ENCODE measurements at places on chromosomes 2 and 18.

GRCh38 chr2:20456636-20457426, 10.0 kb downstream of the RHOB start:
- DNase-seq: no peak

DNA sequence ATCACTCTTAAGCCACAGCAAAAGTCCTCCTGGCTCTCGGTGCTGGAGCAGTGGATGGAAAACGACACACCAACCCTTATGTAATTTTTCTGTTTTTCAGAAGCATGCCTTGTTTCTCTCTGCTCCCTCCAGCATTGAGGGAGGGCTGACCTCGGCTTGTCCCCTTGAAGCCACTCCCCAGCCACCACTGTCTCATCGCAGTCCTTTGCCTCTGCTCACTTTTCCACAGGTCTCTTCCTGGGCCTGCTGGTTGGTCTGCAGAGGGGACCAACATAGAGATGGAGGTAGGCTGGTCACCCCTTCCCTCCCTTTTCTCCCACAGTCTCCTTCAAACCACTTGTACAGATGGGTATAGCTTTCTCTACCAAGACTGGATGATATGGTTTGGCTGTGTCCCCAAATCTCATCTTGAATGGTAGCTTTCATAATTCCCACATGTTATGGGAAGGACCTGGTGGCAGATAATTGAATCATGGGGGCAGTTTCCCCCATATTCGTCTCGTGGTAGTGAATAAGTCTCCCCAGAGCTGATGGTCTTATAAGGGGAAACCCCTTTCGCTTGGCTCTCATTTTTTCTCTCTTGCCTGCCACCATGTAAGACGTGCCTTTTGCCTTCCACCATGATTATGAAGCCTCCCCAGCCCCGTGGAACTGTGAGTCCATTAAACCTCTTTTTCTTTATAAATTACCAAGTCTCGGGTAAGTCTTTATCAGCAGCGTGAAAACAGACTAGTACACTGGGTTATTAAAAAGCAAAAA, 14.3 kb upstream of the RIOK3 start:
- no peak for DNase-seq

GRCh38 chr18:74836296-74837139, 238.8 kb downstream of the ZNF407 start:
- DNase-seq: peak; percentile 12

DNA sequence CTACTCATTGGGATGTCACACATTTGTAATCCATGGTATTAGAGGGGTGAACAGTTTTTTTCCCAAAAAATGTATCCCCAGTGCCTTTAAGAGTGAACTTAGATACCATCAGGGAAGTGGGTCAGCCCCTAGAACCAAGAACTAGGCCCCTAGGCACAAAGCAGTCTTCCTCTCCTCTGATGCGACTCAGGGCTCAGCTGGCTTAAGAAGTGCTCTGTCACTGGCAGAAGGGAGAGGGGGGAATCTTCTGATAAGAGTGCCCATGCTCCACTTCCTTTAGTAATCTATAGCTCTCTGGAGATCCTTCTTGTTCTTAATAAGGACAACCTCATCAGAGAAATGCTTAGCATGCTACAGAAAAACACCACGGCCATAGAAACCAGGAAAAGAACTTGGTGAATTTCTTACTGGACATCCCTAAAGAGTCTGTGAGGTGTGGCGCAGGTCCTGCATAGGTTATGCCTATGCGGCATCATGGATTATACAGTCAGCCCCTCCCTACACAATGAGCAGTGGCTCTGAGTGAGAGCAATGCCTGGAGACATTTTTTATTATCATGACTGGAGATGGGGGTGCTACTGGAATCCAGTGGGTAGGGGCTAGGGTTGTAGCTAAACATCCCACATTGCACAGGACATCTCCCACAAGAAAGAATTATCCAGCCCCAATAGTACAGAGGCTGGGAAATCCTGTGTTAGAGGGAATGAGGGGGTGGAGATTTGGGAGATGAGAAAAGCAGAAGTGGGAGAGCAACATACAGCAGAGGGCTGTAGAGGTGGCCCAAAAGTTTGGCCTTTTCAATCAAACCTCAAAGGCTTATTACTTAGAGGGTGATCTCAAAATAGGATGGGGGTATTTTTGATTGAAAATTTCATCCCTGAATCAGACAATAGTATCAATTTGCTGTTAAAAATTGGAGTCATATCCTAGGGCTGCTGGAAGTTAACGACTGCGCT, 21.7 kb upstream of the ZNF385B start:
- DNase-seq: no peak

- no peak for DNase-seq
These were observed at the start of gene DHRS9 for GRCh38 chr2:169069341-169069740. Gene DHRS9, plus strand, starts transcription at chr2:169069563. Its CDS starts 12,019 bp downstream, at chr2:169081582.

DNA sequence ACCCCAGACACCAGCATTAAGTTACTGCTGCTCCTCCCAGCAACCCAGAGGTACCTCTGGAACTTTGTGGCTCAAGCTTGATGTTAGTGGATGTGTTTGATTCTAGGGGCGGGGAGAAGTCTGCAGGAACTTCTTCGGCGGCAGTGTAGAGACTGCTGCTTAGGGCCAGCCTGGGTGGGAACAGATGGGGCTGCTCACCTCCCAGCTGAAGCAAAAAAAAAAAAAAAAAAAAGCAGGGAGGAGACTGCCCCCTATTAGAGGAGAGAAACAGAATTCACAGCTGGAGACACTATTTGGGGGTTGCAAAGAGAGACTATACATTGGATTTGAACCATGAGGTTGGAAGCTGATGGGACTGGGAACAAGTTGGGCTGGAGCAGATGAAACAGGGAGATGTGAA, 28.6 kb upstream of the FAM136A start:
- DNase-seq: no peak

GRCh38 chr2:219248845-219249202, 3.5 kb downstream of the STK16 start:
- no peak for DNase-seq

GRCh38 chr2:121142452-121142851, 142.6 kb downstream of the TFCP2L1 start:
- DNase-seq: no peak

DNA sequence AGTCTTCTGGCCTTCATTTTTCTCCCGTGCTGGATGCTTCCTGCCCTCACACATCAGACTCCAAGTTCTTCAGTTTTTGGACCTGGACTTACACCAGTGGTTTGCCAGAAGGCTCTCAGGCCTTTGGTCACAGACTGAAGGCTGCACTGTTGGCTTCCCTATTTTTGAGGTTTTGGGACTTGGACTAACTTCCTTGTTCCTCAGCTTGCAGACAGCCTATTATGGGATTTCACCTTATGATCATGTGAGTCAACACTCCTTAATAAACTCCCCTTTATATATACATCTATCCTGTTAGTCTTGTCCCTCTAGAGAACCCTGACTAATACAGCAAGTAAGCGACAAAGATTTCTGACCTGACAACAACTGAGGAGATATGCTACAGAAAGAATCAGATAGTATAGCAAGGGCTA, 7.2 kb downstream of the CDC42EP3 start:
- DNase-seq: peak; percentile 31

DNA sequence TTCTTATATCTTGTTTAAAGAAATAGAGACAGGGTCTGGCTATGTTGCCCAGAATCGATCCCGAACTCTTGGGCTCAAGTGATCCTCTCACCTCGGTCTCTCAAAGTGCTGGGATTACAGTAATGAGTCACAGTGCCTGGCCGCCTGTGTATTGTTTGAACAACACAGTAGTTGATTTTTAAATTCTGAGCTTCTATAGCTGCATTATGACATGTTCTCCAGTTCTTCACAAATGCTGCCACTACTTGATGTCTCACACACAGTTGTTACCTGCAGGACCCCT, 7.7 kb upstream of the RHOB start:
- no peak for DNase-seq

DNA sequence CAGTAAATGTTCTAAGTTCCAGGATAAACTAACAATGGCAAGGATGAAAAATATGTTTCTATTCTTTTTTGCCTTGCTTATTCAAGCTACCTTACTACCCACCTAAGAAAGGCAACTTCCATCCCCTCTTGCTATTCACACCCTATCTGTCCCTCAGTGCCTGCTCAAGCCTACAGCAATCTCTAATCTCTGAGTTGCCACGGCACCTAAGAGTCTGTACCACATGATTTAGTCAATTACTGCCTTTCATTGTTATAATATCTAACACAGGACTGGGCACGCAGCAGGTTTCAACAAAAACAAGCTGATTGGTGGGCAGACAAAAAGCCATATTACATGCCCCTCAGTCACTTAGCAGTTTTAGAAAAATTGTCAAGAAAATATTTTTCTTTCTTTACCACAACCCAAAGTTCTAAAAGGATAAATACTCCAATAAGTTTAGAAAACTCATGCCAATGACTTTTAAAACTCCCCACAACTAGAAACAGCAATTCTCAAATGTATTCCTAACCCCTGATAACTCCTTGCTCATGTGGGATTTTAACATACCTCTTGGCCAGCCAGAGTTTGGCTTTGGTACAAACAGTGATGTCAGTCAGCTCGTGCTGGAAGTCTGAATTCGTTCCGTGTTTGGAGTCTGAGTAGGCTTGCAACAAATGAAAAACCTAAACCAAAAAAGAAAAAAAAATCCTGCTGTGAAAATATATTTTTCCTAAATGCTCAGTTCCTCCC, 117.3 kb upstream of the ZFP36L2 start:
- peak; percentile 51 for DNase-seq

GRCh38 chr2:121778741-121779487, 23.5 kb downstream of the TSN start:
- DNase-seq: no peak
